ENCODE measurements at places on chromosomes 11 and 22.
A peak's percentile ranks its signal among the peaks of the same experiment; 100 is the strongest.

- no peak for DNase-seq
These were observed 20.4 kb downstream of the LGR4 start for GRCh38 chr11:27452147-27452546.

- DNase-seq: peak; percentile 44
These were observed 25.8 kb downstream of the MRGPRD start for GRCh38 chr11:68954836-68955606.

DNA sequence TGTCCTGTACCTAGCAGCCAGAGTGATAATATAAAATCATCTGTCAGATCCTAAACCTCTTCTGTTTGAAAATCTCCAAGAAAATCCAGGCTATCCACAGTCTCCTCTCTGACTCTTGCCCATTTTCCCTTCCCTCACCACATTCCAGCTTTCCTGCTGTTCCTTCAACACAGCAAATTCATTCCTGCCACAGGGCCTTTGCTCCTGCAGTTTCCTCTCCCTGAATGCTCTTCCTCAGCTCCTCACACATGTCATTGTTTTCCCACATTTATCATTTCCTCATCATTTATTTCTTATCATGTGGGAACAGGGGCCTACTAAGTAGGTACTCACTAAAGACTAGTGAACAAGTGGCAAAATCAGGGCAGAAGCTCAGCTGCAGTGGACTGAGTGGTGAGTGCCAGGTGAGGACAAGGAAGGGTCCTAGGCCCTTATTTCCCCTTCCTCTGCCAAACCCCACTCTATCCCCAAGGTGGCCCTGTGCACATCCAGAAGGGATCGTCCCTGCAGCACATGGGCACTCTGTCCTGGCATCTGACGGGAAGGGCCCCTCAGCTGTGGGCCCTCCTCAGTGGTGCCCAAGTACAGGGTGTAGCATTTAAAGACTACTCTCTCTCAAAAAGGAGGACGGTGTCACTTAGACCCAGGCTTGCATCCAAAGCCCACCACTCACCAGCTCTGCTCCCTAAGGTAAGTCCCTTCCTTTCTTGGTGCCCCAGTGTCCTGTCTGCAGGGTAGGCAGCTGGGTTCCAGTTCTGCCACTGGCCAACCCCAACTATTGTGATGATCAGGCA, 2.0 kb downstream of the LRRC32 start:
- no peak for DNase-seq

DNA sequence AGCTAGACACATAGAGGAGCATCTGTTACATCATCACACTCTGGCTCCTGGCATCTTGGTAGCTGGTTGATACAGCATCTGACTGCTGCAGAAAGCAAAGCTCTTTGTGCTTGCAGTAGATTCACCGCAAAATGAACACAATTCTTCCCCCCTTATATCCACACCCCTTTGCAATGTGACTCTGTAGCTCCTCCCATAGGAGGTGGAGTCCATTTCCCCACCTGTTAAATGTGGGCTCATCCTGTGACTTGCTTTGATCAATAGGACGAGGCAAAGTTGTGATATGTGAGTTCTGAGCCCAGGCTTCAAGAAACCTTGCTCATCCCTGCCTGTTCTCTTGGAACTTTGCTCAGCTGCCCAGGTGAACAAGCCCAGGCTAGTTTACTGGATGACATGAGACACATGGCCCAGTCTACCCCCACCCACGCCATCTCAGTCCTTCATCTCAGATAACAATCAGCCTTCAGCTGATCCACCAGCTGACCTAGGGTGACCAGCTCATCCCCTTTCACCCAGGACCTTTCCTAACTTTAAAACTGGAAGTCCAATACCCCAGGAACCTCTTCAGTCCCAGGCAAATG, 272.2 kb downstream of the TENM4 start:
- no peak for DNase-seq
